ENCODE measurements at places on chromosomes 1 and 21.

DNA sequence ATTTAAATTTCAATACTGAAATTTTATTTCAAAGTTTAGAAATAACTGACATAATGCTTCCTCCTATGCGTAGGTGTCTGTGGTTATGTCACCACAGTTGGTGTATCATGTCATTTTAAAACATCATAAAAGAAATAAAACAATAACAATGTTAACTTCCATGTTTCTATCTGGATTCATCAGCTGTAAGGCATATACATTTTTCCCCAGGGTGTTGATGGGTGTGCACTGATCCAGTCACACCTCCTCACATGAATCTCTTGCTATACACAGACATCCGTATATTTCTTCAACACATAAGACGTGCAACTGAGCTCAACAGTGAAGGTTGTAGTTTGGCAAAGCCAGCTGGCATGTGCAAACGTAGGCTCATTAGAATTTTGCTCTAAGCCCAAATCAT lies 6.2 kb downstream of the KCNA3 start:
- peak; percentile 9 for DNase-seq

DNA sequence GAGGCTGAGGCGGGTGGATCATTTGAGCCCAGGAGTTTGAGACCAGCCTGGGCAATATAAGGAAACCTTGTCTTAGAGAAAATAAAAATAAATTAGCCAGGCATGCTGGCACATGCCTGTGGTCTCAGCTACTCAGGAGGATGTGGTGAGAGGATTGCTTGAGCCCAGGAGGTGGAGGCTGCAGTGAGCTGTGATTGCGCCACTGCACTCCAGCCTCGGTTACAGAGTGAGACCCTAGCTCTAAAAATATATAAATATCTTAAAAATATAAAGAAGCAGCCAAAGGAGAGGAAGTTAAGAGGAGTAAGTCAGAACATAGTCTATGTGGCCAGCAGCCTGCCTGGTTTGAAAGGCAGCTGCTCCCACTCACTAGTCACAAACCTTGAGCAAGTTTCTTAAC lies 4.5 kb upstream of the IL10RB start:
- peak; percentile 30 for DNase-seq

DNA sequence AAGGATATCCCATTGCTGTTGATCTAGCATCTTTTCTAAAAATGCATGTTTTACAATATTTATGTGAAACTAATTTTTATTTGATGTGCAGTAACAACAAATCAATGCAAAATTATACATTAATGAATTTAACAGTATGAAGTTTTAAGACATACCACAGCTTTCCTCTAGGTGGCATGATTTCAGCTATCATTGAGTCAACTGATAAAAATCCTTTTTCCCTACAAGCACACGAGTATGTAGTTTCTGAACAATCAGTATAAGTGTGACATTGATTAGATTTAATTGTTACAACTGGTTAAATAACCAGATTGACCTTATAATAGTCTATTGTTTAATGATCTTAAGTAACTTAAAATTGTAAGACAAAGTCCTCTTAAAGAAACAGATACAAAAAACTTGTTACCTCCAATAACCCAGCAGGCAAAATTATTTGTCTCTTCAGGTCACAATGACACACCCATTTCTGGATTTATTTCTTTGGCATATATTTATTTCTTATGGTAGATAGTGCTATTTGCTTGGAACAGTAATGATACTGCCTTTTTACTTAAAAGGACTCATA lies 5.8 kb upstream of the TGFB2 start:
- no peak for DNase-seq

DNA sequence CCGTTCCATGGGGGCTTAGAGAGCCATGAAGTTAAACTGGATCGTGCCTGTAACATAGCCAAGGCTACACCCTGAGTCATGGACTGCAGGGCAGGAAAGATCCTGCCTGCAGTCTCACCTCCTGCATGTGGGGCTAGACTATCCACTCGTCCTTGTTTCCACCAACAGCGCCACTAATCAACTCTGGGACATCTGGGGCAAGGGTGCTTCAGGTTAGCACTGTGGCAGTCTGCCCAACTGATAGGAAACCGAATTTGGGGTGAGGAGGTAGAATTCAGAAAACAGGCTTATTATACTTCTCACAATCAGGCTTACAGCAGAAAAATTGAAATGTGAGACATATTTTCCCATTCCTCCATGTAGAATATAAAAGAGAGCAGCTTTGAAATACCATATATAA lies 85.2 kb upstream of the ADAM30 start:
- DNase-seq, result no peak

- no peak for DNase-seq
Observed at GRCh38 chr21:35582731-35583130, 477.6 kb downstream of the SETD4 start.

DNA sequence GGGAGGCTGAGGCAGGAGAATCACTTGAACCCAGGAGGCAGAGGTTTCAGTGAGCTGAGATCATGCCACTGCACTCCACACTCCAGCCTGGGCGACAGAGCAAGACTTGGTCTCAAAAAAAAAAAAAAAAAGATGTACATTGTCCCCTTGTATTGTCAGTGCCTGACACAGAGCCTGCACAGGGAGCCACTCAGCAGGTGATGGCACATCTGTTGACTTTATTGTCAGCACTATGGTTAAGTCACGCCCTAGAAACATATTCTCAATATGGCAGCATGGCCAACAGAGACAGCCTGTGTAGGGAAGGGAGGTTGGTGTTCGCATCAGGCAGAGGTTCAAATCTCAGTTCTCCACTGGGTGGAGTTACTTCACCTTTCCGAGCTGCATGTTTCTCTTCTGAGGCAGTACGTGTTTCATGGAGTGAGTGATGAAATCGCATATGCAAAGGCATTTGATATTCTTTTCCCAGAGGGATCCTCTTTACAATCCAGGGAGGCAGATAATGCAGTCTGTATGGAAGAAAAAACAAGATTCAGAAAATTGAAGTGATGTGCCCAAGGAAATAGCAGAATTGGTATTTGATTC lies 20.6 kb downstream of the LAMC2 start:
- no peak for DNase-seq

DNA sequence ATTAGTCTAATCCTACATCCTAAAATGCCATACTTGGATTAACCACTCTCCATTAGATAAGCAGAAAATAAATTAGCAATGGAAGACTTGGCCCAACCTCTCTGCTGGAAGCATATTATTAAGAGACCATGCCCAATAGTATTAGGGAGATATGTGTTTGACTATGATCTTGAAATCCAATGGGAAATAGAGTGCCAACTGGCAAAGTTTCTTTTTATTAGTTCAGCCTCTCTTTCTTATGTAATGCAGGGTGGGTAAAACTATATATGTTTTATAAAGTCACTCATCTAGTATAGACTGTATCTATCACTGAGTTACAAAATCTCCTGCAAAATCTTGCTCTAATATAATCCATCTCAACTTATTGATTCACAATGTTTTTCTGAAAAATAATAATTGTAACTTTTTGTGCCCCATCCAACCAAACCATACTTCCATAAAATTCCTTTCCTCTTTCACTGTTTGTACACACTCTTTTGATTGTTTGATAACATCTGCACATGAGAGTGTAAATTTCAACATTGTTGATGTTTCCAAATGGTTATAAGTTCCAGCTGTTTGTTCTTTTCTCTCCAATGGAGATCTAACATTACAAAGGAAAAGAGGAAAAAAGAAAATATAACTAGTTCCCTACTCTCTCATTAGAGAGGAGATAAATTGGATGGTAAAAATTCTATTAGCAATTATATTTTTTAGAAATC lies 408.1 kb upstream of the ADGRL2 start:
- DNase-seq, result no peak

DNA sequence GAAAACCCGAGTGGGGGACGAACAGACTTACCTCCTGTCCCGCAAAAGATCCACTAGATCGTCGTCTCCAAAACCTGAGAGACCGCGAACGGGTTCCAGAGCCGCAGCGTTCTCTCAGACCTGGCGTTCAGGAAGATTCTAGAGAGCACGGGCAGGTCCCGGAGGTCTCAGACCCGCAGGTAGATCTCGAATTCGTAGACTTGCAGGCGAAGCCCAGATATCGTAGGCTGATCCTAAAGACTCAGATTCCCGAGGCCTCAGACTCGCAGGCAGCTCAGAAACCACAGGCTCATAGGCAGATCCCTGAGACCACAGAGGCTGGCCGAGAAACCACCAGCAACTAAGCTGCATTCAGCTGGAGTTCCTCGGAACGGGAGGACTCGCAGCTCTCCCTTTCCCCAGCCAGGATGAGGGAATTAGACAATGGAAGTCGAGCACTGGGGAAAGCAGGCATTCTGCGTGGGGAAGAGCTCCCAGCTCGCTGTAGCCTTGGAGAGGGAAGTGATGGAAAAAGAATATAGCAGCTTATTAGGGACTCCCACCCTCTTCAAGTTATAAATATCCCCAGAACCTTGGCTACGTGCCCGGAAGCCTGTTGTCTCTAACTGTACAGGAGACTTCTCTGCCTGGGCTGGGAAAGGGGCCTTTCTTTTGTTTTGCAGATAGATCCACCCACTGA lies at the start of gene ZNF436:
TSS of gene ZNF436 (minus strand) at position 502 of the 679 bp plus-strand sequence. CDS start 1,831 bp downstream, outside the sequence.
- peak; percentile 5 for DNase-seq

- DNase-seq, result no peak
Observed at GRCh38 chr1:13662493-13662892, 37.5 kb upstream of the PRDM2 start.

- DNase-seq, result no peak
Observed at GRCh38 chr1:91697861-91698260, 188.1 kb downstream of the TGFBR3 start.

DNA sequence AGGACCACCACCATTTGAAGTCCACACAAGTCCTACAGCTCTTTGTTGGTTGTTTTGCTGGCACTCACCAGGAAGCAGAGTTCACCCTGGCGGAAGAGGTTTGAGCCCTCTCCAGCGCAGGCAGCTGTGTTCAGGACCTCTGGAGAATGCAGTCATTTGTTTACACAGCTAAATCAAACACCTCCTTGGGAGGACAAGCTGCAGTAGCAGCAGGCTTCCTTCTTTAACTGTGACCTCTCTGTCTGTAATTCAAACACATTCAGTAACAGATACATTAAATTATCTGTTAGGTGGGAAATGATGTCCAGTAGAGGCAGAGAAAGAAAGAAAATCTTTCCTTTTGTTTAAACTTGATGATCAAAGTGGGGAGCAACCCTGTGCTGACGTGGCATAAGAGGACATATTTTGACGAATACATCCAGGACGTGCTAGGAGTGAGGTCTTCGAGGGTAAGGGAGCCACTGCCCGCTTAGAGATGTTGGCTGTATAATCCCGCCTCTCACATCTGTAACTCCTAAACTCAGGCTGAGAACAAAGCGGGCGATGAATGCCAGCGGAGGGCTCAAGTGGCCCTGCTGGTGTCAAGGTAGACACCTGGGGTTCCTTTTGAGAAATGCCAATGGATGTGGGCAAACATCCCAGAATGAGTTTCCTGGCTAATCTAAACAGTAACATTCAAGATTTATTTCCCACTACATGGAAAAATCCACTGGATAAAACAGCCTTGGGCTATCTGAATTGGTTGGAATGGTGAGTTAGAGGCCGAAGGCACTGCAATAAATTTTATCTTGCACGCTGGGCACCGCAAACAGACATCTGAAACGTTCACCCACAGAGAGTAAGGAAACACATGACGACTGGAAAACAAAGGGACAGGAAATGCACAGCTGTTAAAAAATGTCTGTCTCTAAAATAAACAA lies 51.7 kb downstream of the ABCA4 start:
- DNase-seq, result no peak

GRCh38 chr1:8540261-8540941 lies 222.5 kb downstream of the SLC45A1 start:
- no peak for DNase-seq

DNA sequence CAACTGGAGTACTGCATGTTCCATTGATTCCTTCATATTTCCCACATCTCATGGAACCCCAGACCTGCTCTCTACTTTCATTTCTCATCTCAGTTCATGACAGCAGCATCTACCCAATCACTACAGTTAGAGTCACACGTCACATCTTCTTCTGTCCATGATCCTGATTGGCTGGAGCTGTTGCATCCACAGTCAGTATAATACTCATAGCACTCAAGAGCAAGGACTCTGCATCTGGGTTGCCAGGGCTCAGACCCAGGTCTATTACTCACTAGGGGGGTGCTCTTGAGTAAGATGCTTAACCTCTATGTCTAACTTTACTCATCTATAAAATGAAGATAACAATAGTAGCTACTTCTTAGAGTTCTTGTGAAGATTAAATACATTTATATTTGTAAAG lies 4.4 kb upstream of the XPR1 start:
- DNase-seq, result no peak

DNA sequence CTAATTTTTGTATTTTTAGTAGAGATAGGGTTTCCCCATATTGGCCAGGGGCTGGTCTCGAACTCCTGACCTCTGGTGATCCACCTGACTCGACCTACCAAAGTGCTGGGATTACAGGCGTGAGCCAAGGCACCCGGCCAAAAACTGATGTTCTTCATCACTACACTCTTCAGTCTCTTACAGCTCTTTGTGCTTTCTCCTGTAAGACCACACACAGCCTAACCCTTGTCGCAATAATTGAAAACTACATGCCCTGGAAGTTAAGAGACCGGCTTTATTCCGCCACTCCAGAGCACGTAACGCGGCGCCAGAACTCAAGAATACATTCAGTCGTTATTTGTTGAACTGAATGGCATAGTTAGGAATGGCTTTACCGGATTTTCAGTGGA lies 552 bp downstream of the GPATCH4 start:
- DNase-seq, result no peak

DNA sequence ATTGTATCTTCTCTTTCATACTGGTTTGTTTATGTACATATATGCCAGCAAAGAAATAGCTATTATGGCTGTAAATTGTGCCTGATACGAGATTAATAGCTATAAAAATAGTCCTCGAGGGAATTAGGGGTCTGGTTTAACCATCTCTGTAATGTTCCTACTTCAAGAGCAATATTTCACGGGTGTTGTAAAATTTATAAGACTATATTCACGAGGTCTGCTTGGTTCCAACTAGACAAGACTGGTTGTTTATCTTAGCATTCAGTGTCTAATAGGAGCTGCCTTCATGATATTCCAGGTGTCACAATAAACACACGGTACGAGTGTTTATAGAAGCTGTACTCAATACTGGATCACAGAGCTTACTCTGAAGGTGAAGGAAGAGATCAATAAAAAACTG lies 389.9 kb downstream of the SIPA1L2 start:
- DNase-seq, result no peak

GRCh38 chr1:65069011-65069565 lies 78.9 kb upstream of the AK4 start:
- DNase-seq, result peak; percentile 34

DNA sequence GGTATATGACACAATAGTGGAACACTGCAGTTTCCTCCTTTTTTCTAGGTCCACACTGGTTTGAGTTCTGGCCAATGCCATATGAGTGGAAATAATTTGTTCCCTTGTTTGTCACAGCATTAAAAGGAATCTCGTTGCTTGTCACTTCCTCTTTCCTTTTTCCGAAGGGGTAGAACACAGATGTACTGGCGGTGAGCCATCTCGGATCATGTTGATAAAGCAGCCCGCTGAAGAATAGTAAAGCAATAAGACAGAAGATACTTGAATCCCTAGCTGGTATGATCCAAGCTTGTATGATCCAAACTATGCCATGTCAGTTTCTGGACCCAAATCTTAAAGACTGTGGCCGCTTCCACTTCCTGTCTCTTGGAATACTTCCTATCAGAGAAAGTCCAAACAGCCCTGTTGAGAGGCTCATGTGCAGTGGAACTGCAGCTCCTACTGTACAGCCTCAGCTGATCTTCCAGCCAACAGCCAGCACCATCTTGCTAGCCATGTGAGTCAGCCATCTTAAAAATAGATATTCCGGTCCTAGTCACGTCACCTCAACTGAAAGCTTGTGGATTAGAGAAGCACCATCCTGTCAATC lies 40.3 kb downstream of the CFHR5 start:
- DNase-seq, result no peak

GRCh38 chr1:39995973-39996393 lies 41.0 kb downstream of the MFSD2A start:
- DNase-seq, result peak; percentile 24

- DNase-seq, result no peak
Observed at GRCh38 chr1:117760069-117760468, 154.2 kb downstream of the TENT5C start.

Data from CD4-positive, alpha-beta T cell treated with Interleukin-6 at 100 ng/mL for 8 hours (primary cell).